ENCODE measurements at places on chromosomes 7 and 10.

DNA sequence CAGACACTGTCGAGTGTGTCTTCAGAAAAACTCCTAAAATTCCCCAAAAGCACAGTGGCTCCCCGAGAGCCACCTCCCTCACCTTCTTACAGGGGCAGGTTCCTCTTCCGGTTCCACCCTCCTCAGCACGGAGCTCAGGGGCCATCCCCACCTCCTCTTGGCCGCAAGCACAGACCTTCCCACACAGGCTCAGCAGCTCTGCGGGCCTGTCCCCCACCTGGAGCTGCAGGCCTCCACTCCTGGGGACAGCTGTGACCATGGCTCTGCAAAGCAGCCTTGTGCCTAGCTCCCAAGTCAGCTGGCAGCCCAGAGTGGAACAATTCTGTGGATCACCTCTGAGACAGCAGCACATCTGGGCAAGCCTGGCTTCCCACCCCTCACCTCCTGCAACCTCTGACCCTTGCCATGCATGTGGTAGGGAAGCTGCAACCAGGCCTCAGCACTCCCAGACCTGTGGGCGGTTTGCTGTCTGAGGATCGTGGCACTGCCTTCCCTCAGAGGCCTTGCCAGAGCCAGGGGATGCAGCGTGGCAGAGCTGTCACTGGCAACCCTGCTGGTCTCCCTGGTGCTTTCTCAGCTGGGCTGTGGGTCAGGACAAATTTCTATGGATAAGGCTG lies 79.7 kb downstream of the ALOX5 start:
- no peak for DNase-seq

DNA sequence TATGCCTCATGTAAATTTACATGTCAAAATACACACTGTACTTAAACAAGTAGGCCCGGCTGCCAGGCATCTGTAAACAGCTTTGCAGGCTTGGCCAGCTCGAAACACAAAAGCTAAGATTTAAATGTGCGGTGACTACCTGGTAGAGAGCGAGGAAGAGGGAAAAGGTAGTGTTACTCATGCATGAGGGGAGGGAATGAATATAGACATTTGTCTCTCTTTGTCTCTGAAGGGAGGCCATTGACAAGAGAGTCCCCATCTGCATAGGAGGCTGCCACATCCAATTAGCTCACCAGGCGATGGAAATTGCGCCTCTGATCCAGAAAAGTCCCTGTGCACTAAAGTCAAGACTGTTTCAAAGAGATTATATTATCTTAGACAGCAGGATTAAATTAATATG lies 535.8 kb downstream of the PTPRN2 start:
- DNase-seq: no peak

DNA sequence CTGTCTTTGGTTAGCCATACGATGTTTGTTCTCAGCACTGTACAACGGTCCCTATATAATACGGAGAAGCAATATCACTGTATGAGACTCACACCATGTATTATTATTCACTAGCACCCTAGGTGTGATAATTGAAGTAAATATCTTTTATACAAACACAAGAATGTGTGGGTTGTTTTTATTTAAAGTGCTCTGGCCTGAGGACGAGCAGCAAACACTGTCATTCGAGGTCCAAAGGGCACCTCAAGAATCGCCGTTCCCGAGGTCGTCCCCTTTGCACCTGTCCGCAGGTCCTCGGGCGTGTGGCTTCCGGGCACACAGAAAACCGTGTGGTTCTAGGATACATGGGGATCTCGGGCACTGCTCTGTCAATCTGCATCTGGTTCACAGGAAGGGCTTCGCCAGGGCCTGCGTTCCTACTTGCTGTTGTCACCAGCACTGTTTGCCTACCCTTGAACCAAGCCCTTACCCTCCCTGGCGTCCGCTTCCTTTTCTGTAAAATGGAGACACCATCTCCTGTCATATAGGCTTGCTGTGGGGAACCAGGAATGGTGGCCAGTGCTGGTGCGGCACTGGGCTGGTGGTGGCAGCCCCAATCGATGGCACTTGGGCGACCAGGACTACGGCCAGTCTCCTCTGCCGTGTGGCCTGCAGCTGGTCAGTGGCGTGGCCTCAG lies 28.5 kb upstream of the SH2B2 start:
- DNase-seq: peak; percentile 47

DNA sequence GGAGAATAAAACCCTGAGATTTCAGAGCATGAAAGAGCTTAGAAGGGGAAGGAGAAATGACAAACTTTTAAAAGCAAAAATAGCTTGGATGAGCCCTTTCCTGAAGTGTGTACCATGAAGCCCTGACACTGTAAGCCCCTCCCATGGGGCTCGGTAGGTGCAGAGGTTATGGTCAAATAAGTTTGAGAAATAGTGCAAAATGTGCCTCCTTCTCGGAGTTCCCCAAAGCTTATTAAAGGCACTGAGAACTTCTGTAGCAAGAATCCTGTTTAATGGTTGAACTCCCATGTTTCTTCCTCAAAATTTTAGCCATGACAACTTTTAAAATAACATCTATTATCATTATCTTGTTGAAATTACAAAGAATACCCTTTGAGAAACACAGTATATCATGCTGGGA lies 10.5 kb upstream of the HYCC1 start:
- DNase-seq: no peak

DNA sequence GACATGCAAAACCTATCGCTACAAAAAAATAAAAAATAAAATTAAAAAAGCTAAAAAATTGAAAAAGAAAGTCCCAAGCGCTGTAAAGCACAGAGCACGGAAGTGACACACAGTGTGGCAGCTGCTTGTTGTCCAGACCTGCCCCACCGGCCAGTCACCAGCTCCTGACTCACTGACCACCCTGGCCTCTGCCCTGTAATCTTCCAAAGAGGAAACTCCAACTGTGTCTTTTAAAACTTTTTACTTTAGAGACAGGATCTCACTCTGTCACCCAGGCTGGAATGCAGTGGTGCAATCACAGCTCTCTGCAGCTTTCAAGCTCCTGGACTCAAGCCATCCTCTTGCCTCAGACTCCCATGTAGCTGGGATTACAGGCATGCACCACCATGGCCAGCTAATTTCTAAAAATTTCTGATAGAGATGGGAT lies 23.6 kb downstream of the GNA12 start:
- no peak for DNase-seq
